Non-pigmented ciliary epithelial cell (primary cell): ENCODE measurements at places on chromosomes 11 and 22.

DNA sequence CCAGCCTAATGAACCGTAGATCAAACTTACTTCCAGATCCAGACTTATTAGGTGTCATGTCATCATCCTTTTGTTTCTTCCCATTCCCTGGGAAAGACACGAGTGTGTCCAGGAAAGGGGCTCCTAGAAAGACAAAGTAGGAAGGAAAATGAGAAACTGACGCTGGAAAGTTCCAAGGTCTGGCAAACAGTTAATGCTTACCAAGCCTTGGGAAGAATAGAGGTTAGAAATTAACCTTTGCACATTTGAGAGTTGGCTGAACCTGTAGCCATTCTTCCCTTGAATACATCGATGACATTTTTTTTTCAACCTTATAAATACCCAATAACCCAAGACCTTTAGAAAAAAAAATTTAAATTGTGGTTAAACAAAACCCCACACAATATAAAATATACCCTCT lies 77.3 kb downstream of the TRAF6 start:
- DNase-seq, result no peak

GRCh38 chr11:75386942-75387630 lies 12.2 kb upstream of the RPS3 start:
- DNase-seq, result no peak

DNA sequence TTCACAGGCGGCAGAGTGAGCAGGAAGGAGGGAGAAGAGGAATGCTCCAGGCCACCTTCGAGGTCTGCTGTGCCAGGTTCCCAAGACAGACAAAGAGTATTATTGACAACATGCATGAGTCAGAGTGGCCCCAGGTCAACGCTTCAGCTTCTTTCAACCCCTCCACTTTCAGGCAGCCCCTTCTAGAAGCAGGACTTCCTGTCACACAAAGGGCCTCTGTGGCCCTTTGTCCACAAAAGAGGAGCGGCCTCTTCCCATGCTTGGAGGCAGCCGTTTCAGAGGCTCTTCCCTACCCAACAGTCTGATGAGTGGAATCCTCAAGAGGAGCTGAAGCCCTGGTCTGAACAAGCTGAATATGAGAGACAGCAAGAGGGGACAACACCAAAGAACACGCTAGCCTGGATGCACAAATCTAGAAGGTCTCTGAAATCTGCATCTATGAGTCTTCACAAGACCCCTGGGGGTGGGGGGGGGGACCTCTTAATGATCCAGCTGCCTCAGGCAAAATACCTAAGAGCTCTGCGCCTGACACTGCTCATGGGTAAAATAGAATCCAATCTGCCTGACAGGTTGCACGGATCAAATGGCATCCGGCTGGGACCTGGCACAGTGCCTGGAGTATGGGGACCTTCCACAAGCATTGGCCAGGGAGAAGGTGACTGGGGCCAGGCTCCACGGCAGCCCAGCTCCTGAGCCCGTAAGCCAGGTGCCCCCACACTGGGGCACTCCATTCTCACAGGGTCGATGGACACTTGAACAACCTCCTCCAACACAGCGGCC lies 67.5 kb downstream of the PACSIN2 start:
- no peak for DNase-seq

- DNase-seq, result no peak
These were observed 1376.0 kb downstream of the TBC1D22A start for GRCh38 chr22:48138427-48138826.

GRCh38 chr11:93952082-93952780 lies 68.9 kb upstream of the HEPHL1 start:
- no peak for DNase-seq

- no peak for DNase-seq
These were observed 118.0 kb downstream of the RASSF10 start for GRCh38 chr11:13127161-13127560.

- no peak for DNase-seq
These were observed 15.2 kb downstream of the ZBTB16 start for GRCh38 chr11:114074546-114075343.

DNA sequence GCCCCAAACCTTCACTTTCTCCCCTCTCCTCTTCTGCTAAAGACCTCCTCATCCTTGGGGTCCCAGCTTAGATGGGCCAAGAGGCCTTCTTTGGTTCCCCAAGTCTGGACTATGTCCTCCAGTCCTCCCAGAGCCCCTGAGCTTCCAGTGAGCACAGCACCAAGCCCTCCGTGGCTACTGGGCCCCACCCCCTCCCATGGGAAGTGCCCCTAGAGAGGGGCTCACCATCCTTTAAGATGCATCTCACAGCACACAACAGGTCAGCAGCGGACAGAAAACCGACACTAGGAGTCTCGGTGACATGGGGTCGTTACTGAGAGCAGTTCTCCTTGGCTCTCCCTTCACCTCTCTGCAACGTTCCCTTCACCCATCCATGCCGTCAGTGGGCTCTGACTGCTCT lies 2.7 kb downstream of the LRRC32 start:
- DNase-seq, result no peak

- DNase-seq, result no peak
These were observed 92.5 kb downstream of the CCDC83 start for GRCh38 chr11:85947431-85948272.

DNA sequence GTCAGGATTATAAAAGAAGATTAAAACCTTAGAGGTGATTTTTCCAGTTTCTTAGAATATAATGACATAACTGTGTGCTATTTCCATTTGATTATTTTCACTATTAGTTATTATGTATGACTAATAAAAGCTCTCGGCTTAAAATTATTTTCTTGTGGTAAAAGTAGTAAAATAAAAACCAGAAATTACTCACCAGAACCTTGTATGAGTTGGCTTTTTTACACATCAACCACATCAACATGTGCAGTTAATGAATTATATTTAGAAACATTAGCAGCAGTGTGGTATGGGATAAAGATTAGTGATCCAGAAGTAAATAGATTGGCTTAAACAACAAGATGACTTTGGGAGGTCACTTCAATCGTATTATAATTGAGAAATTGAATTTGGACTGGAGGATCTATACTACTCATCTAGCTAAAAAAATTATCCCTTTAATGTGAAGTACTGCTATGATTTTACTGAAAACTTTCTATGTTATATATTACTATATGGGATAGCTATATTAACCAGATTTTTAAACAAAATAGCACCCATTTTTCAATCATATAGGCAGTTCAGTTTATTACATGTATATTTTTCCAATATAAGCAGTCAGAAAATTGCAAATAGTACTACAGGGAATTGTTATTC lies 2.8 kb upstream of the BCO2 start:
- DNase-seq, result no peak

- DNase-seq, result peak; percentile 34
These were observed 2.0 kb downstream of the FBLN1 start for GRCh38 chr22:45504373-45505341.

GRCh38 chr11:2645779-2646118 lies 54.0 kb downstream of the KCNQ1OT1 start:
- DNase-seq, result no peak

GRCh38 chr11:117766576-117766975 lies 30.4 kb downstream of the DSCAML1 start:
- DNase-seq, result no peak

DNA sequence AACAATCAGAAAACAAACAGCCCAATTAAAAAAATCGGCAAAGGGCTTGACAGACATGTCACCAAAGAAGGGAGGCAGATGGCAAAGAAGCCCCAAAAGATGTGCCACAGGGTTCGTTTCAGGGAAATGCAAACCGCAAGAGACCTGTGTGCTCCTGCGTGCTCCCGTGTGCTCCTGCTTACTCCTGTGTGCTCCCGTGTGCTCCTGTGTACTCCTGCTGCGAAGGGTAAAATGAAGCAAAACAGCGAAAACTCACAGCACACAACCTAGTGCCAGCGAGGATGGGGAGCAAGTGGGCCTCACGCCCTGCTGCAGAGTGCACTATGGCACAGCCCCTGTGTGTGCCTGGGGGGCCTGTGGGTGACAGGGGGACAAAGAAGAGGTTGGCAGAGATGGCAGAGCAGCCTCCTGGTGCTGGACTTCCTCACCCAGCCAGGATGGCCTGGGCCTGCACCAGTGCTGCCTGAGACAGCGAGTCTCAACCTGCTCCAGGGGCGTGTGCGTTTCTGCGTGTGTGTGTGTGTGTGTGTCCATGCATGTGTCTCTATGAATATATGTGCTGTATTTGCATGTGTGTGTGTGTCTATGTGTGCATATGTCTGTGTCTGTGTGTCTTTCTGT lies 14.0 kb downstream of the ASCL2 start:
- DNase-seq, result no peak

DNA sequence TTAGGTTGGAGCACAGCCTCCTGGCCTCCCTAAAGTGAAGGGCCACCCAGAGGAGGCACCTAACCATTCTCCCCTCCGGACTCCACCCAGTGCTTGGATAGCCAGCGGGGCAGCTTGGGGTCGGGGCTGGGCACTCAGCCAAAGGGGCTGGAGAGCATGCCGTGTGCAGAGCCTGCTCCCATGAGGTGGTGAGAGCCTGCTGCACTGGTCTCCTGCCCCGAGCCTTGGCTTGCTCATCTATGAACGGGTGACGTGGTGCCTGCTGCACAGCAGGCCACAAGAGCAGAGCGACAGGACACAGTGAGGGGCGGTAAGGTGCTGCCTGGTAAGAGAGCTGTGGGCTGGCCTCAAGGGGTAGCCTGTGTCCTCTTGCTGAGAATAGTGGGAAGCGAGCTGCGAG lies 14.0 kb upstream of the CCDC188 start:
- no peak for DNase-seq

- no peak for DNase-seq
These were observed 2.0 kb upstream of the CASTOR1 start for GRCh38 chr22:30291058-30291892.

DNA sequence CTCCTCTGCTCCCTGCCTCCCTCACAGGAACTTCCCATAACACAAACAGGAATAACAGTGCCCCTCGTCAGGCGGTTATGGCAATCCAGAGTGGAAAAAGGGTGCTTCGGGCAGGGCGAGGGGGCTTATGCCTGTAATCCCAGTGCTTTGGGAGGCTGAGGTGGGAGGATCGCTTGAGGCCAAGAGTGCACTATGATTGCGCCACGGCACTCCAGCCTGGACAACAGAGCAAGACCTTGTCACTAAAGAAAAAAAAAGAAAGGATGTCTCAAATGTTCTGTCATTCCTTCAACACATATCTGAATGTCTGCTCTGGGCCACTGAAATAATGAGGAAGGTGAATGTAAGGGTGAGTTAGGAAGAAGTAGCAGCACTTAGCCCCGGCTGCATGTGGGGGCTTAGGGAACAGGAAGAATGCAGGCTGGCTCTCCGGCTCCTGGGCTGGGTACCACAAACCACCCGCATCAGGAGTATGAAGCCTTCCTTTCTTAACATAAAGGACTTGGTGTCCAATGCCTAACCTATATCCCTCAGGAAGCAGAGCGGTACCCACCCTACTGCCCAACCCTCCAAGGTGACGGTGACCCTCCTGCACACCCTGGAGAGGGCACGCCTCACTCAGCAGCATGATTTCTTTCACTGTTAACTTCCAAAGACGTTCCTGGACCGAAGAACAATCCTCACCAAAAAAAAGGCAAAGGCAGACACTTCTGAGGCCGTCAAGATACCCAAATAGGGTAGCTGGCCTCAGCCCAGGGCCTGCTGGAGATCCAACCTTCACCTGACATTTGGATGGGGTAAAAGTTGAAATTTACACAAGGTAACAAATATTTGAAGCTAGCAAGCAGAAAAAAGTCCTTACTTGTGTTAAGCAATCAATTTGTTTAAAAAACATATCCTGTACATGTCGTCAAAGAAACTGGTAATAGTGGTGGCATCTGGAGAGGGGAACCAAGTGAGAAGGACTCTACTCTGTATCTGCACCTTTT lies 3.8 kb downstream of the CPT1A start:
- DNase-seq, result no peak

DNA sequence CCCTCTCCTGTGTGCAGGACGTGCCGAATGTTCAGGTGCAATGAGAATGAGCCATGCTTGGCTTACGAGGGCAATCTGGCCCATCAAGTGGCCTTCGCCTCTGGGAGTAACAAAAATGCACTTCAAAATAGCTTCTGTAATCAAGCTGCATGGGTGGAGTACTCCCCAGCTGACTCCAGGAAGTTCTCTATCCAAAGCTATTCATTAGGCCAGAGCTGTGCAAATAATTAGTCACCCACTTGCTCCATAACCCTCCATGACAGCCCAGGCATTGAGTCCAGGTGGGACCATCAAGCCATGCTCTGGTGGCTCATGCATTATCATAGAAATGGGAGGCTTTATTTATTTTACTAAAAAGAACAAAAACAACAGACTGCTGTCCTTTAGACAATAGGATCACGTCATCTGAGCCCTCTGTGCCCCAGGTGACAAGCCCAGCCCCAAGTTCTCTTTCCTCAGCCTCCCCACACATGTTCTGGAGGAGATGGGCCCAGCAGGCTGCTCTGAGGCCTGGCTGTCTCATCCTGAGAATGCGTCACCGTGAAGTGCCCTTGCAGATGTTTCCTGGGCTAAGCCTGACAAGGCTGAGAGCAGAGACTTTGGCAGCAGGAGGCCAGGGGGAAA lies 244.7 kb downstream of the ETS1 start:
- no peak for DNase-seq
